Left lung (tissue), 14 donors: ENCODE measurements at places on chromosomes 16 and 17. TPM values are rescaled to one million over a fixed set of nuclear protein-coding genes. Genes with fewer than 3 reads are reported as not detected.
A peak's percentile ranks its signal among the peaks of the same experiment; 100 is the strongest.

DNA sequence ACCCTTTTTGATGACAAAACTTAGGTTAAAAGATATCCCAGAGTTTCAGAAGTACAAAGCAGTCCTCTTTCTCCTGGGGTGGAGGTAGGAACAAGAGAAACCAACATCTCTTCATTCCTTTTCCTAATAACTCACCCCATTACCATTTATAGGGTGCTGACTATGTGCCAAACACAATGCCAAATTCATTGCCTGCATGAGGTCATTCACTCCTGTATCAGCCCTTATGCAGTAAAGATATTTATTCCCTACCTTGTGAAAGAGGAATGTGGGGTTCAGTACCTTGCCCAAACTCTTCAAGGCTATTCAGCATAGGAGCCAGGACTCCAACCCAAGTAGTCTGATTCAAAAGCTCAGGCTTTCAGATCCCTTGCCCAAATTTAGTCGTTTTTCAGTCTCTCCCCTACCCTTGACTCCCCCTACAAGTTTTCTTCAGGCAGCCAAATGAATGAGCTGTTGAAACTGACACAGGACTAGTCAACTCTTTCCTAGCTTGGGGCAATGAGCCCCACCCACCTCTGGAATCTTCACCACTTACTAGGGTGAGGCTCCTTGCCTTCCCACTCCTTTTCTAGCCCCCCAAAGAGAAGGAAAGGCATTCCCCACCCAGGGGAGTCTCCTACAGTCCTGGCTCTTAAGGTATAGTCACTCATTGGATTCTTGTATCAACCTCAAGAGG, 5.9 kb downstream of the KRT14 start:
- DNase-seq = no peak

DNA sequence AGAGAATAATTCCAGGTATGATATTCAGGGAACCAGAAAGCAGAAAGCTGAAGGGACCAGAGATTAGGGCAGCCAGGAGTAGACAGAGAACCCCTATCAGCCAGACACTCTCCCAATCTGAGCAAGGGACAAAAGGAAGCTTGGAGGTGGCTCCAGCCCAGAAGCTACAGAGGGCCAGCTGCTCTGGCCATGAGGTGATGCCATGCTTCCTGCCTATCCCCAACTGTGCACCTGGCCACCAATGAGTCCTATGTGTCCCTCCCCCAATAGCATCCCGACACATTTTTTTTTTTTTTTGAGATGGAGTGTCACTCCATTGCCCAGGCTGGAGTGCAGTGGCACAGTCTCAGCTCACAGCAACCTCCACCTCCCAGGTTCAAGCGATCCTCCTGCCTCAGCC, 30.0 kb downstream of the NSMCE1 start:
- peak; percentile 30 for DNase-seq

DNA sequence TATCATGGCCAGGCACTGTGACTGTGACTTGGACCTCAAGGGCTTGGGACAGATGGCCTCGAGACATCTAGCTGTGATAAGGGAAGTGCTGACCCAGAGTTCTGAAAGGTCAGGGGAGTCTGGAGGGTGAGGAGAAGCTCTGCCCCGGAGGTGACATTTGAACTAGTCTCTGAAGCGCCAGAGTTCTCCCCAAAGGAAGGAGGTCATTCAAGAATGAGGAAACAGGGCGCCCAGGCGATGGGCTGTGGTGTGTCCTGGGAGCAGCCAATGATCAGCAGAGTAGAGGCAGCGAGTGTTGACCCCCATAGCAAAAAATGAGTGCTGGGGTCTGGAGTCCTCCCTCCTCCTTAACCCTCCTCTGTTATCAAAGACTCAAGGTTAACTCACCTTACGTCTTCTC, 4.9 kb downstream of the STARD3 start:
- DNase-seq = no peak

DNA sequence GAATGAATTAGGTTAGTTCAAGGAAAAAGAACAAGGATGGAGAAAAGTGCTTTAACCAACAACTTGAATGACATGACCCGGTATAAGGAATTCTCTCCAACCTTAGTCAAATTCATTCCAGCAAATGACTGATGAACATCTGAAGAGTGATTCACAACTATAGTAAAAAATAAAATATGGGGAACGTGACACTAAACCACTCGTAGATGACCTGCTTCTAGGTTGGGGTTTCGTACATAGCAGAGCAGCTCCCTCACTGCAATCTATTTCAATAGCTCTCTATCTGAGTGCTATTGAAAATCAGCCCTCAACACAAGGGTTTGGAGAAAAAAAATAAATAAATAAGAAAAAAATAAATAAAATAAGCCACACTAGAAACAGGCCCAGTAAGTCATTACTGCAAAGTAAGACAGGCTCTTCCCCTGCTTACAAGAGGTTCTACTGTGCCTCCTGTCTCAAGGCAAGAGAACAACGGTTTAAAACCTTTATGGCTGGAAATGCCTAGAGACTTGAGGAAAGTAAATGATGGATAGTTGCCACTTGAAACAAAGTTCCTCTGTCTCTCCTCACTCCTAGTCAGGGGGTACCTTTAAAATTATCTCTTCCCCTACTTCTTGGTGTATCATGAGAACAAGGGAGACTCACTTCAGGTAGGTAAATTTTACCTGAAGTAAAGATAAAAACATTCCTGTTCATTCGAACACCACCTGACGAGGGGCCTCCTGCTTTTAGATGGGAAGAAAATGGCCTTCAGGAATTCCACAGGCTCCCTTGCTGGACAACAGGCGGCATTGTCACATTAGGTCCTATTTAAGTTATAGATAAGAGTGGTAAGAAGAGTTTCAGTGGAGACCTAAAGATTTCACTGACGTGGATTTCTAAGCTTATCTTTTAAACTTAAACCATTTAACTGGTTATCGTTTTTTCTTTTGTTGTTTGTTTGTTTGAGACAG, 20.5 kb downstream of the COG7 start:
- no peak for DNase-seq

DNA sequence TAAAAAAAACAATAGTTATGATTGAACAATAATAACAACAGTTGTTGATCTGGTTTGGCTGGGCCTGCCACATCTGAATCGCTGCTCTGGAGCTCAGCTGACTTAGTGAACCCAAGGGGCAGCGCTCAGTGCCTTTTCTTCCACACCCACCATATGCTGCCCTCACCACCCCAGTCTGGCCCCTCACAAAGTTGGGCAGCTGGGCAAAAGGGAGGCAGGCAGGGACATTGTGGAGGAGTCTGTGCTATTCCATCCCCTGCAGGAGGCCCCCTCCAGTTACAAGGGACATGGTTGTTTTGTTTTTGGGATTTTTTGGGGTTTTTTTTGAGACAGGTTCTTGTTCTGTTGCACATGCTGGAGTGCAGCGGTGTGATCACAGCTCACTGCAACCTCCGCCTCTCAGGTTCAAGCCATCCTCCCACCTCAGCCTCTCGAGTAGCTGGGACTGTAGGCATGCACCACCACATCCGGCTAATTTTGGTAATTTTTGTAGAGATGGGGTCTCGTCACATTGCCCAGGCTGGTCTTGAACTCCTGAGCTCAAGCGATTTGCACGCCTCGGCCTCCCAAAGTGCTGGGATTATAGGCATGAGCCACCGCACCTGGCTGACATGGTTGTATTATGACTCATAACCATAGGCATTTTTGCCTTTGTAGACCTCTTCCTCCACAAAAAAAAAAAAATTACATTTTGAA, 8.6 kb upstream of the PECAM1 start:
- no peak for DNase-seq

GRCh38 chr17:56926704-56927103, 12.9 kb upstream of the TRIM25 start:
- no peak for DNase-seq

- DNase-seq = no peak
Measured at GRCh38 chr17:12398441-12399051, 267.1 kb upstream of the MYOCD start.

- DNase-seq = no peak
Measured at GRCh38 chr17:37168731-37169353, 206.9 kb upstream of the C17orf78 start.

DNA sequence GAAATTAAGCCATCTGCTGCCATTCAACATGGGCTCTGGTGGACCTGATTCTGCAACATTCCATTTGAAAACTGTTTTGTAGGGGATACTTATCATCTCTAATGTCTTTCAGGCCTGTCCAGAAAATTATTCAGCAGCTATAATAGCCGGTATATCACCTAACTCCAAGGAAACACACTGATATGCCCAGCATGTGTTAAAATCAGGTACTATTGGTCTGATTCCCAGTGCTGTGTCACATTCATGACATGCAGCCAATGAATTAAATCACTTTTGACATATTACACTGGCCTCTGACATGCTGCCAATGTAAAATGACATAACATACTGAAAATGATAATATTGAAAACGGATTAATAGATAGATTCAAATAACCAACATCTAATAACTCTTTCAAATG, 60.5 kb upstream of the IRX5 start:
- no peak for DNase-seq

GRCh38 chr16:16126896-16127295, 96.4 kb downstream of the ABCC6 start:
- no peak for DNase-seq

GRCh38 chr16:56469748-56470147, 18.4 kb downstream of the OGFOD1 start:
- no peak for DNase-seq

DNA sequence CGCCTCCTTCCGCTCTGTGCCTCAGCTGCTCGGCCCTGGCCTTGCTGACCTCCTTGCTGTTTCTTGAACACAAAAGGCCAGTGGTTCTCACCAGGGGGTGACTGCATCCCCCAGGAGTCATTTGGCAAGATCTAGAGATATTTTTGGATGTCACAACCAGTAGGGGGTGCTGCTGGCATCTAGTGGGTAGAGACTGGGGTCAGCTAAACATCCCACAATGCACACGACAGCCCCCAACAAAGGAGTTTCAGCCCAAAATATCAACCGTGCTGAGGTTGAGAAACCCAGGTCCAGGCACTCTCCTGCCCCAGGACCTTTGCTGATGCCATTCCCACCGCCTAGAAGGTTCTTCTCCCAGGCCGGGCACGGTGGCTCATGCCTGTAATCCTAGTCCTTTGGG, 39.7 kb downstream of the ABCC6 start:
- no peak for DNase-seq

- DNase-seq = no peak
Measured at GRCh38 chr16:27463741-27464591, 62.0 kb downstream of the IL21R start.

DNA sequence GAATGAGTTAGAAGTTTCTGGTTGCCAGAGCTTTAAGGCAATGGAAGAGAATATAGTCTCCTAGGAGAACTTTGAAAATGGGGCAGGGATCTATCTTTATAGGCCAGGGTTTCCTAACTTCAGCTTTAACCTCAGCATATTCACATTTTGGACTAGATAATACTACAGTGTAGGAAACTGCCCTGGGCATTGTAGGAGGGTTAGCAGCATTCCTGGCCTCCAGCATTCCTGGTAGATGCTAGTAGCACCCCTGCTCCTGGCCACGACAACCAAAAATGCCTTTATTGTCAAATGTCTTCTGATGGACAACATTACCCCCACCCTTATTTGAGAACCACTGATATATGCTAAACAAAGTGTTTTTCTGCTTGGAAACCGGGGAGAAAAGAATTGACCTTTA, 27.8 kb upstream of the MYO18A start:
- DNase-seq = no peak

Gene UMOD
- not detected for total RNA-seq

Gene PKMYT1
- total RNA-seq = 14.3 TPM

Gene C16orf95
- total RNA-seq = 2.3 TPM

Gene UNC13D
- total RNA-seq = 60.5 TPM

Gene SLC16A11
- 2.5 TPM for total RNA-seq

Gene DHRS7C
- not detected for total RNA-seq

Gene CNTD1
- total RNA-seq = 1.5 TPM

Gene STX4
- 65.4 TPM for total RNA-seq
